Activated CD8-positive, alpha-beta T cell treated with anti-CD3 and anti-CD28 coated beads, Interleukin-2, amount 10 ng/mL, durations not matched to agents 7 days and 5 days (primary cell): ENCODE measurements at places on chromosomes 12 and 14.

DNA sequence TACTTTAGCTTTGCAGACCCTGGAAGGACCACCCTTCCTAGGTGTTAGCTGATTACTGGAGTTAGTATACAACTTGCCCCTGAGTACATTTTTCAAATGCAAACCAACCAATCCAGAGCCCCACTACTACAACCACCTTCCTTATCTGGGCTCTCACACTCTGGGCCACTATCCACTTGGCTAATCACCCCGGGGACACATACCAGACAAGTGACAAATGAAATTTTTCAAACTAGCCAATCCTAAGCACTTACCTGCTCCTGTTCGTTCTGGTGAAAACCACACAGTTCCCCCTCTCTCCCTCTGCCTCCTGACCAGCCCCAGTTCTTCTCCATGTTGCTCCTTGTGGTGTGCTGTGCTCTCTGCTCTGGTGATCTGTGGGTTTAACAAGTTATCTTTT lies 140.4 kb downstream of the CNTN1 start:
- no peaks in the 10 kb centered on the region for H3K27me3 ChIP-seq
- DNase-seq, result no peak
- no peak overlapping the region for H3K27ac ChIP-seq
- H3K4me1 ChIP-seq, result no peaks in the 10 kb centered on the region
- no peak overlapping the region for H3K4me3 ChIP-seq
- H3K36me3 ChIP-seq, result no peaks in the 10 kb centered on the region

- no peaks in the 10 kb centered on the region for H3K36me3 ChIP-seq
- H3K27me3 ChIP-seq, result peaks cover 23% of the 10 kb centered on the region
- no peaks in the 10 kb centered on the region for H3K4me1 ChIP-seq
- H3K27ac ChIP-seq, result no peak overlapping the region
- no peak overlapping the region for H3K4me3 ChIP-seq
Measured at GRCh38 chr14:92203116-92203515, 81.3 kb downstream of the CPSF2 start.

- H3K4me3 ChIP-seq, result peak overlapping the region; percentile 60
- peak; percentile 81 for DNase-seq
- H3K36me3 ChIP-seq, result peaks cover 7% of the 10 kb centered on the region
- peaks cover 55% of the 10 kb centered on the region for H3K4me1 ChIP-seq
- peak overlapping the region; percentile 91 for H3K27ac ChIP-seq
Measured at GRCh38 chr12:8644345-8645248, 18.0 kb downstream of the MFAP5 start.

DNA sequence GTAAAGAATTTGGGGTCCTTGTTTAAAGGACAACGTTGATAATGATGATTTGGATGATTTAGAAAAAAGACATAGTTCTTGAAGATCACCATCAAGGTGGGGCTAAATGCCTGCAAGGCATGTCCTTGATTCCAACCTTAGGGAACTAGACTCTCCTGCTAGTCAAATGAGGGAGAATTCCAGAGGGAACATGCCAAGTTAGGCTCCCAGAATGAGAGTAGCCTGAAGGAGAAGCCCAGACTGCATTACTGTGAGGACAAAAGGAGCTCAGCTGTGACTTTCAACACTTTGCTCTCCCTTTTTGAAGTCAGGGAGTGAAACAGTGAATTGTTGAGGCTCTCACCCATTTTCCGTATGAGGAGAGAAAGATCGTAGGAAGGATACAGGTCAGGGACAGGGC lies 95.2 kb upstream of the TBX3 start:
- H3K4me3 ChIP-seq, result no peak overlapping the region
- no peaks in the 10 kb centered on the region for H3K27me3 ChIP-seq
- no peaks in the 10 kb centered on the region for H3K4me1 ChIP-seq
- DNase-seq, result no peak
- H3K36me3 ChIP-seq, result no peaks in the 10 kb centered on the region
